Right renal pelvis (tissue), 4 donors: ENCODE measurements at places on chromosomes 12 and 14.

DNA sequence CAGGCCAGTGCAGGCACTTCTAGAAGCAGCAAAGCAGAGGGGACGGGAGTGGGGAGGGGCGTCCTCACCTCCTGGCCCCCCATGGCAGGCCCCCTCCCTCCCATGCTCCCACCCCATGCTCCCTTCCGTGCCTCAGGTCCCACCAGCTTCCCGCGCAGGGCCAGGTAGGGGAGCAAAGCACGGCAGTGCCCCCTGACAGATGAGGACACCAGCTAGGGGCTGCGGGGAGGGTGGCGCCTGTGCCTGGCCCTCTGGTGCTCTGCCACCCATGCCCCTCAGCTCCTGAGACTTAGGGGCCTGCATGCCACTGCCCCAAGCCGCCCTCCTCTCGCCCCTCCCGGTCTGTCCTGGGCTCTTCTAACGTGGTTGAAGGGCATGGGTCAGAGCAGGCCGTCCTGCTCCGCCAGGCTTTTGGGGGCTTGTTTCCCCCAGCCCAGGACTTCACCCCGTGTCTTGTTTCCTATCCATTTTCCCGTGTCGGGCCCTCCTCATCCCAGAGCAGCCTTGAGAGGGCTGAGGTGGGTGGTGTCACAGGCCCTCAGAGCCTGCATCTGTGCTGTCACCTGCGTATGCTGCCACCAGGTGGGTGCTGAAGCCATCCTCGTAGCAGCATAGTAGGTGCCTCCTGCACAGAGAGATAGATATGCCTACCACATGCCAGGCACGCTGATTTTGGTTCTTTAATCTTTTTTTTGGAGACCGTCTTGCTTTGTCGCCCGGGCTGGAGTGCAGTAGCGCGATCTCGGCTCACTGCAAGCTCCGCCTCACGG is 10.2 kb downstream of the TRMT61A start:
- no peak for DNase-seq

GRCh38 chr12:89379148-89379838 is 27.0 kb upstream of the DUSP6 start:
- no peak for DNase-seq

GRCh38 chr14:68932231-68932630 is 46.9 kb downstream of the ACTN1 start:
- DNase-seq, result no peak

GRCh38 chr14:63295231-63295685 is 23.5 kb downstream of the GPHB5 start:
- DNase-seq, result no peak

DNA sequence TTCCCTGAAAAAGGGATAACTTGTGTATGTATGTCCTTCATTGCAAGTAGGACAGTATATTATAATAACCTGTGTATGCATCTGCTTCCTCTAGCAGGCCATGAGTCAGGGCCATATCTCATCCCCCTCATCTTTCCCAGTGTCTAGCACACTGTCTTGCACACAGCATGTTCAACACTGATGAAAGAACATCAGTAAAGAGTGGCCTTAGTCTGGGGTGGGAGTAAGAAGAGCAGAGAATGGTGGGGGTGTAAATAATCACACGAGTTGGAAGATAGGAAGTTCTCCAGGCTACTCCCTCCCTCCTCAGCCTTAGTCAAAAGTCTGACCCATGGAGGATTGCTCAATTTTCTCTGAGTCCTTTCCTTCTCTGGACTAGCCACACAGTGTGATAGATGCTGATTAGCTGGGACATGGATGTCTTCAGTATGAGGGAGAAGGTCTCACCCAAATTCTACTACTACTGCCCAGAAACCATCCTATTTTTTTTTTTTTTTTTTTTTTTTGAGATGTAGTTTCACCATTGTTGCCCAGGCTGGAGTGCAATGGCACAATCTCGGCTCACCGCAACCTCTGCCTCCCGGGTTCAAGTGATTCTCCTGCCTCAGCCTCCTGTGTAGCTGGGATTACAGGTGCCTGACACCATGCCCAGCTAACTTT is 14.6 kb upstream of the SP1 start:
- DNase-seq, result no peak

GRCh38 chr12:53100466-53101151 is 2.7 kb upstream of the SOAT2 start:
- DNase-seq, result no peak

- no peak for DNase-seq
Measured at GRCh38 chr12:119808441-119808840, 68.7 kb downstream of the CIT start.

GRCh38 chr14:20662968-20663732 is 21.2 kb upstream of the RNASE4 start:
- DNase-seq, result no peak

GRCh38 chr14:94904636-94905035 is 134.7 kb upstream of the GSC start:
- no peak for DNase-seq

DNA sequence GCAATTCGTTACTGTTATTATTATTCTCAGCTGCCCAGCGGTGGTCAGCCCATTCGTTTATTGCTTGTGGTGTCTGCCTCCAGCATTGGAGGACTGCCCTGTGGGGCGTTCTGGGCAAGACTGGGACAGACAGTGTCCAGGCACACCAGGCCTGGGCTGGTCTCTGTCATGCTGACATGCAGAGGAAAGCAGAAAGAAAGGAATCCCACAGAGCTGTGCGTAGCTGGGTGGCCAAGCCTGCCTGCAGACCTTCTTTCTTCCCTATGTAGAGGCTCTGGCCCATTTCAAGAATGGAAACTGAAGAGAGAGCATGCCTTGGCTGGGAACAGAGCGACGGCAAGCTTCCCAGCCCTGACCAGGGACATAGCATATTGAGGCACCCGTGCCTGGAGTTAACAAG is 525.3 kb upstream of the TBX3 start:
- no peak for DNase-seq

- DNase-seq, result no peak
Measured at GRCh38 chr12:132560614-132561426, 49.6 kb downstream of the LRCOL1 start.

- no peak for DNase-seq
Measured at GRCh38 chr12:98916106-98916505, 271.0 kb downstream of the APAF1 start.

- DNase-seq, result no peak
Measured at GRCh38 chr12:131281016-131281415, 327.3 kb downstream of the ADGRD1 start.

DNA sequence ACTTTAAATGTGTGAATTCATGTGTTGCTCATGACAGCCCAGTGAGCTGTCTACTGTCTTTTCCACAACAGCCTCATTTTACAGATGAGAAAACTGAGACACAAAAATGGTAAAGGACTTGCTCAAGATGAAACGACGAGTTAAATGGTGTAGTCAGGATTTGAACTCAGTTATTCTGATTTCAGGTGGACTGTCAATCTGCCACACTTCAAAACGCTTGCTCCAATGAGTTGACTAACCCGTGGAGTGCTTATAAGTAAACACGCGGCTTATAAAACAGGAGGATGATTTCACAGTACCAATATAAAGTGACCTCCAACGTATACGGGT is 652 bp upstream of the POLE2 start:
- DNase-seq, result no peak

GRCh38 chr14:35535483-35536112 is 1.6 kb downstream of the INSM2 start:
- no peak for DNase-seq
